Endothelial cell of coronary artery (primary cell): ENCODE measurements at places on chromosomes 2 and 18. TPM values are rescaled to one million over a fixed set of nuclear protein-coding genes. Genes with fewer than 3 reads are reported as not detected.

Gene MGAT4A
- 25.5 and 49.8 TPM in 2 replicates for total RNA-seq

Gene SIX2
- under 0.01 and 4.4 TPM in 2 replicates for total RNA-seq

Gene ABCG5
- total RNA-seq = not detected in 2 replicates

Gene MC4R
- total RNA-seq = not detected in 2 replicates
